Stimulated activated CD8-positive, alpha-beta memory T cell treated with anti-CD3 and anti-CD28 coated beads, Interleukin-12 subunit alpha, Interleukin-12 subunit beta, amount 100 ng/mL, for 1 hour (primary cell): ENCODE measurements at places on chromosomes 2 and 18.

DNA sequence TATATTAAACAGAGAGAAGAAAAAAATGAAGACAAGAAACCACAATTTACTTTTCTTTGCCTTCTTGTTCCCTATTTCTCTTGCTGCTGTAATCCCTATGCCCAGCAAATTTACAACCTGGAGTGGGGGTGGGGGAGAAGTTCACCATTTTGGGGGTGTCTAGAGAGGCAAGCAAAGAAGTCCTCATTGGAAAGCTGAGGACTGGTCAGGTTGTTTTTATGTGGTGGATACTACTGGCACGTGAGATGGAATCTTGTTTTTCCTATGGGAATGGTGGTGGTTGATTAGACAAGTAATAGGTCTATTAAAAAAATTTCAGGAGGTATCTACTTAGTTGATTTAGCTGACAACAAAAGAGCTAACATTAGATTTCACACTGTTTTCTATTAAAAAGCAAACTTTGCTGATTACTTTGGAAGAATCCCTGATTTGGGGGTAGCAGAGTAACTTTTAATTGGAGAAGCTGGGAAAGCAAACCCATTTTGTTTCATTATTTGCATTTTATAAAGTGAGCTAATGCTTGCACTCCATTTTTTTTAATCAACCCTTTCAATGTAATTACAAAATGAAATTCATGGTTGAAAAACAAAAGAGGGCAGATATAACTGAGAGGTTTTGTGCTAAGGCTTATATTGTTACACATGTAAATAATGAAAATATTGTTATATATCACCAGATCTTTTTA is 6.0 kb downstream of the POU3F3 start:
- no peak for DNase-seq

DNA sequence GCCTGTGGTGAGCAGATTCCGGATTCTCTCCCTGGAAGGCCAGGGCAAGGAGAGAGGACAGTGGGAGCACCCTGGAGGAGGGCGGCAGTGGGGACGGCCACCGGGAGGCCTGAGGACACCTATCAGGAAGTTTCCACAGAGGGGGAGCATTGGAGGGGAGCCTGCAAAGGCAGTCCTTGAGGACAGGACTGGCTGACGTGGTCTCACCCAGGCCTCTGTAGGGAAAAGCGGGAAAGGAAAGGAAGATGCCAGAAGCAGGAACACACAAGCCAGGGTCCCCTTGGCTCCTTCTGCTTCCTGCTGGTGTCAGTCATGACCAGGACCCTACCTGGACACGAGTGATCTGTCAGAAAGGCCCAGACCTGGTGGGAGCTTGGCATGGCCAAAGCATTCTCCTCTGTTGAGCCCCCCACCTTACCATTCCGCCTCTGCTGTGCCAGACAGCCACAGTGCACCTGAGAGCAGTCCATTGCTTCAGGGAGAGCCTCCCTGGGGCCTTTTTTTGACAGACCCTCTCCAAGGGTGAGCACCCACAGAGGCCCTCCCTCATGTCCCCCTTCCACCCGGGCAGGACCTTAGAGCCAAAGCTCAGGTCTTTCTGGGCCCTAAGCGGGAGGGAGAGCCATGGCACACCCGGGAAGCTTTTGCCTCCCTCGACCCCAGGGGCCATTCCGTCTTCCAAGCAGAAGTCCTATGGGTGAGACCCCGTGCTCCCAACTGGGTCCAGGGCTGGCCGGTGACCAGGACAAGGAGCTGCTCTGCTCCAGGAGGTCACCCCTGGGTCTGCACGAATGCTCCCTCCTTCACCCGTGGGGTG is 333.1 kb downstream of the DYSF start:
- no peak for DNase-seq

DNA sequence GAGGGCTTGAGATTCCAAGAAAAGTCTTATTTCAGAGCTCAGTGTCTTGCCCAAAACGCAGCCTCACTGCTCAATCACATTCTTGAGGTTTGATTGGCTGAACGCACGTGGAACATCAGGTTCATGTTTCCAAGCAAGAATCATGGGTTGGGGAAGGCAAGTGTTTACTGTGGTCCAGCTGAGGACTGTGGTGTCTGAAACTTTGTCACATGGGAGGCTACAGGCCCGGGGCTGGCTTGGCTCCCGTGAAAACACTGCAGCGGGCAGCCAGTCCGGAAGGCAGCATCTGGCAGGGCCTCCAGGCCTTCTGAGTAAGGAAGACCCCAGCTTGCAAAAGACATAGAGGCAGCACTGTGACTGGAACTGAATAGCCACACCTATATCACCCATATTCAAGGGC is 84.7 kb downstream of the POLR1A start:
- no peak for DNase-seq

DNA sequence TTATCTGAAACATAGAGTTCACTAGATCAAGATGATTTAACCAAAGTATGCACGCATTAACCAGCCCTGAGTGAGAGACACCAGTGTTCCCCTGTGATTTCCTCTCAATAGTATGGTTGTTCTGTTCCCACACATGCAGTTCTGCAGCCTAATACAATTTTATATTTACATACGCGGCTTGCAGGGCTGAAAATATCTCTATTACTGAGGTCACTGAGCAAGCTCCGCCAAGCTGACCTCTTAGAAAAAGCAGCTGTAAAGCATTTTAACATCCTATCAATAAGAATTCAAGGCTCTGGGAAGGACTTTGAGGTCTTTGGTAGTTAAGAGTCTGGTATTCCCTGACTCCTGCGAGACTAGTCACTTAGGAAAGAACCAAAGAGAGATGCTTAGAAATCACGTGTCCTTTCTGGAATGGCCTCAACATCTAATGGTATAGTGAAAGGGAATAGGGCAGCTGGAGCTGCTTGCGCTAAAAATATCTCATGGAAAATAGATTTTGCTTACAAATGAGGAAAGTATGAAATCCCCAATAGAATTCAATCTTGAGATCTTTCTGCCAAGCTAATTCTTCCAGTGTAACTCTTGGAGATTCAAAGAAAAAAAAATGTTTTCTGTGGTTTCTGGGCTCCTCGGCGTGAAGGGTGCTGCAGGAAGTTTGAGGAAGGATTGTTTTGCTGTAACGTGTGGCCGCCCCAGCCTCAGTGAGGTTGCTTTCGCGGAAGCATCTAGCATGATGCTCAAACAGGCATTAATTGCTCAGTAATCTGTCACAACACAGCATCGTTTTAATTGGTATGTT is 59.2 kb downstream of the DOCK10 start:
- no peak for DNase-seq

DNA sequence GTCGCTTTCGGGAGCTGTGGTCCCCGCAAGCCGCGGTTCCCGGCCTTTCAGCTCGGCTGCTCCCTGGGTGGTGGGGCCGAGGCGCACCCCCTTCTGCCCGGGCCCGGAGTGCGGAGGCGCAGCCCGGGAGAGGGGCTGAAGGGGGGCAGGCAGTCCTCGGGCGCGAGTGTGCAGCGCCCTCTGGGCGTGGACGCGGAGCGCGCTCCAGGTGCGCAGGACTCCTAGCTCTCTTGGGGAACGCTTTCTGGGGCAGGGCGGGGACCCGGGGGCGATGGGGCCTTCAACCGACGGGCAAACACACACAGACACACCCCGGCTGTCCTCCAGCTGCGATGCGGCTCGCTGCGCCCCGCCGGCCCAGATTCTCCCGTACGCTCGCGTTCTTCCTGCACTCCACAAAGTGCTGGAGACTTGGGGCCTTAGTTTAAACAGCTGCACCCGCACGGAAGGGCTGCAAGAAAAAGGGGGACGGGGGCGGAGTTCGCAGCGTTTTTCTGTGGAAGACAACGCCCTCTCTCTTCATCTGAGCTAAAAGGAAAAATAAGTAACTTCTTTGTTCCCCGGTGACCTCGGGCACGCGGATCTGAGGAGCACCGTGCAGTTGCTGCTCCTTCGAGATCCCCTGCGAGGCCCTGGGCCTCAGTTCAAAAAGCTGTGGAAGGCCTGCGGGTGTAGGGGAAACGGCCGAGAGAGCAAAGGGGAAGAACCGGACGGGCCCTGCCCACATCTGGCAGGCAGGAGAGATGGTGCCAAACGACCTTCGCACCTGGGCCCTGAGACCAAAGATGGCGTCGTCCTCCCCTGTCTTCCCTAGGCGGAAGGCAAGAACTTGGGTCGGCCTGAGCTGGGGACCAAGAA is 593 bp upstream of the SDC1 start:
- no peak for DNase-seq

- no peak for DNase-seq
Observed at GRCh38 chr2:171718720-171719119, 31.5 kb downstream of the DYNC1I2 start.

GRCh38 chr2:126788113-126788512 is 110.6 kb upstream of the TEX51 start:
- no peak for DNase-seq

GRCh38 chr2:627926-628560 is 49.2 kb downstream of the TMEM18 start:
- no peak for DNase-seq

- no peak for DNase-seq
Observed at GRCh38 chr18:45782662-45783061, 42.8 kb upstream of the SIGLEC15 start.

- no peak for DNase-seq
Observed at GRCh38 chr2:205745661-205746419, 63.5 kb downstream of the NRP2 start.

DNA sequence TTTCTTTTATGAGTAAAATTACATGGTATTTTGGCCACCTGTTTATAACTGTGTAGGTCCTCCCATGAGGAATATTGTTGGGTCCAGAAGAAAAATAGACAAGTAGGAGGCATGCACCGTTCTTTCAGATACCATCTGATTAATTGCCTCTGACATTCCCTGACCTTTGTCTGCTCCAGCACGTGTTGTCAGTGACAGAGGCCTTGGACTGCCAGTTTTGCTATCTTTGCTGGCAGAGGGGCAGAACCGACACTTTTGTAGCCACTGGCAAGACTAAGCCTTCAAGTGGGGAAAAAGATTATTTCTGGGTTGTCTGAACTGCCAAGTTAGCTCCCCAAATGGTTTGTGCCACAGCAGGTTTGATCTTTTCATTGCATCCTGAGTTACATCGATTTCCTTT is 276.9 kb downstream of the CAMKMT start:
- no peak for DNase-seq

DNA sequence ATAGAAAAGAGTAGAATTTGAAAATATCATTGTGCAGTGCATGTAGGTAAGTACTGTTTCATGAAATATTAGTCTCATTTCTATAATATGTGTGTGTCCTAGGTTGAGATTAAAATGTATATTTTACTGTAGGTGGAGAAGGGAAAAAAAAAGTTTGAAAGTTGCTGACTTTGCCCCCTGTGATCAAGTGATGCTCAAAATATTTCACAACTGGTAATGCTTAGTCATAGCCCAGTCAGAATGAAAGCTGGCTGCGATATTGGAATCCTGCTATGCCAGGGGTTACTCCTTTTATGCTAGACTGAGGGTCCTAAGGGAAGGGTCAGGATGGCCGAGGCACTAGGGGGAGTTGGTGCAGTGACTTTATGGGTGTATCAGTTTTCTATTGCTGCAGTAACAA is 19.5 kb upstream of the CFAP36 start:
- no peak for DNase-seq

DNA sequence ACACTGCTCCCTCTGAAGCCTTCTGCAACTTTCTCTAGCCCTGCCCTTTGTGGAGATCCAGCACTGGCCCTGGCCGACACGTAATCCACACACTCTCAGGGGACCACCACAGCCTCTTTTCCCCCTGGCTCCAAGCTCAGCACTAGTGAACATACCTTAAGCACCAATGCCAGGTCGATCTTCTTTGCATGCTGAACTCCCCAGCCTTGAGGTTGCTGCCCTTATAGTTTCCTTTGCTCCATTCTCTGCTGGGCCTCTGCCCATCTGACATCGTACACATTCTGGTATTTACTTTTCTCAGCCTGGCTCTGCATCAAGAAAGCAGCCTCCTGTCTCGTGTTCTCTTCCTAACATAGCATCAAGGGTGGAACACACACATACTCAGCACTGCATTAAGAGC is 361.5 kb downstream of the LPIN1 start:
- DNase-seq, result no peak

DNA sequence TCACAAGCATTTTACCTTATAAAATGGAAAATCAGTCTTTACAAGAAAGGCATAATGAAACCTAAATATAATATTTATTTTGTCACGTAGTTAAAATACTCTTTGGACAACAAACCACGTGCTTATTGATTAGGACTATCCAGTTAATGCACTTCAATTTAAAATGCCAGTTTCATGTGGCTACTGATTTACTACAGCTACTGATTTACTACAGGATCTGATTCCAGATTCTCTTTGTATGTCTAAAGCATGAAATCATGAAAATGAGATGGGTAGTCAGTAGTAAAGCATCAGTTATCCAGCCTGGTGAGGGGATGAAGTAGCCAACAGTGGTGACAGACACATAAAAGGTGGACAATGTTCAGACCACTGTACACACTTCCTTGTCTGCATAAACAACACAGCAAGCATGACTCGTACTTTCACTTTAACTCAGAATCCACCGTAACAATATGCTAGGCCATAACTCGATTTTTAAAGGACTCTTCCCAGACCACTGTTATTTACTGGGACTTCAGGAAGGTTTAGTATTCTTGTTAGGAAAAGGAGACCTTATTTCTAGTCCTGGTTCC is 24.9 kb downstream of the ACAA2 start:
- no peak for DNase-seq

DNA sequence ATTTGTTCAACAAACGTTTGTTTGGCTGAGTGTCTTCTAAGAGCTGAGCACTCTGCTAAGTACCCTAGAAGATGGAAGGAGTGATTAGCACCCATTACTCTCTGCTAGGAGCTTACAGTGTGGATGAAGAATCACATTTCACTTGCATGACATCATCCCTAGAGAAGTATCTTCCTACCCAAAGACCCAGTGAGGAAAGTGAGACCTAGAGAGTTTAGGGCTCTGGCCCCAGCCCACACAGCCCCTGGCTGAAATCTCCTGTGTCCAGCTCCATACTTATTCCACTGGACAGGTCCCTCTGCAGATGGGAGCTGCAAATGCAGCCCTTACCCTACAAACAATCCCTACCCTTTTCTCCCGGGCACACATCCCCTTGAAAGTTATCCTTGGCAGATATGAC is 26.8 kb upstream of the EPAS1 start:
- no peak for DNase-seq

GRCh38 chr2:199484927-199485326 is 27.2 kb upstream of the SATB2 start:
- DNase-seq, result no peak

GRCh38 chr2:12587228-12587627 is 129.5 kb upstream of the TRIB2 start:
- no peak for DNase-seq

DNA sequence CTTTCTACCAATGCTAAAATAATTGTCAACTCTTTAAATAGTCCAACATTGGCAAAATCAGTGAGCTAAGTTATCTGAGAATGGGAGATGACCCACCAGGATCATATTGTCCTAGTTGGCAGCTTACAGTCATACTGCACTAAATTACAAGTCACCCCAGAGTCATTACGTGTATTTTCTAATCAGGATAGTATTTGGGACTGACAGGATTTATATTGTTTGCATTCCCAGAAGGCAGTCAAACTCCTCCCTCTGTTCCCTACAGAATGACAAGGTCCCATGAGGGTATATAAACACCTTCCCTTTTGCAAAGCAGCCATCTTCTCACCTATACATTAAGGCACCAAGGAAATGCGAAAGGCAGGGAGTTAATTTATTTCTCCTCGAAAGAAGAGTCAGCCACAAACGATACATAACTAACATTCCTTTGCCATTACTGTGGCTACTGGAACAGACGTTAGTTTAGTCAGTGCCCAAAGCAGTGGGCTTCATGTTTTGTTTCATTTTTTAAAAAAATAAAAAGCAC is 125.3 kb downstream of the ANTXR1 start:
- DNase-seq, result no peak
